ELF-1 (cell line): ENCODE measurements at places on chromosomes 1 and 21.
A peak's percentile ranks its signal among the peaks of the same experiment; 100 is the strongest.

DNA sequence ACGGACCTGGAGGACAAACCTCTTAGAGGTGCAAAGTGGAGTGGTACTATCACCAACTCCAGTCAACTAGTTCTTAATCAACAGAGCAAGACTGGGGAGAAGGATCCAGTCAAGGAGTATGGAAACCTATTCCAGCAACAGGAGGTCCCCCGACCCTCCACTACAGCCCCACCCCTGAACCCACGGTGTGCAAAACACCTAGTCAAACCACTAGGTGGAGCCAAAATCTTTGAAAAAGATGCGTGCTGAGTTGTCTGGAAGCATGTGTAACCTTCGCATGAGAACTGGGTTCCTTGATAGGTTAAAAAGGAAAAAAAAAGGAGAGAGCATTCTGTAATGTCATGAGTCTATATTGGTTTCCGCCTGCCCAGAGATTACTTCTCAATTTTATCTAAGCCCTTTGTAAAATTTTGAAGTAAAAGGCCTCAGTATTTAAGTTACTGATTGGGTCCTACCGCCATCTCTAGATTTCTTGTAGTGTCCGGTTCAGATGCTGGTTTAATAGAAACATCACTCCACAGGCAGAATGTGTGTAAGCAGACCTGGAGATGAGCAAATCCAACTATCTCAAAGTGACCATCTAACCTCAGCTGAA, 81.9 kb upstream of the HAO2 start:
- DNase-seq: peak; percentile 87

DNA sequence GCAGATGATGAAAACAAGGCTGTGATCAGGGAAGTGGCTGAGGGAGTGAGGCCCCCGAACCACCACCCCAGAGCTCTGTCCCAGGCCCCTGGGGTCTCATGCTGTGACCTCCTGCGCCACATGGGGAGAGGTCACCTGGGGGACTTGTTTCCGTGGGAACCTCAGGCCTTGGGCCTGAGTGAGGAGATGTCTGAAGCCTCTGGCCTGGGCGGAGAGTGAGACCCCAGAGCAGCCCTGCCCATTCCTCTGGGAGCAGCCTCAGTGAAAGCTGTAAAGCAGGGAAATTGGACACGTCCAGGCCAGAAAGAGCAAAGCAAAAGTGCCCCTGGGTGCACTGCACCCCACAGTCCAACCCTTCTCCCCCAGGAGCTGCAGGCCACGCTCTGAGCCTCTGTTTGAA, 16.5 kb upstream of the NPHP4 start:
- DNase-seq: no peak

DNA sequence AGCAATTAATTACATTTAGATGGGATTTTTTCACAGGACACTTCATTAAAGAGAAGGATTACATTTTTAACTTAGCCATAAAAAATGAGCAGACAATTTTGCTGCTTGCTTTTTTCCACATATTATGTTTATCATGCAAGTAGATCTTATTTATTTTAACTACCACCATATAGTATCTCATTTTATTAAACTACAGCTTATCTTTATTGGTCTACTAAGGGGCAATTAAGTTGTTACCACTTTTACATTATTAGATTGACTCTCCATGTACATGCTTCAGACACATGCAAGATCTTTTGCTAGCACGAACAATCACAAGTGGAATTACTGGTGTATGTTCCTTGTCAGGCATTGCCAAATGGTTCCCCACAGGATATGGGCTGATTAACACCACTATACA, 99.8 kb upstream of the NFIA start:
- DNase-seq: no peak

GRCh38 chr1:21783679-21784603, 992 bp upstream of the USP48 start:
- DNase-seq: no peak

DNA sequence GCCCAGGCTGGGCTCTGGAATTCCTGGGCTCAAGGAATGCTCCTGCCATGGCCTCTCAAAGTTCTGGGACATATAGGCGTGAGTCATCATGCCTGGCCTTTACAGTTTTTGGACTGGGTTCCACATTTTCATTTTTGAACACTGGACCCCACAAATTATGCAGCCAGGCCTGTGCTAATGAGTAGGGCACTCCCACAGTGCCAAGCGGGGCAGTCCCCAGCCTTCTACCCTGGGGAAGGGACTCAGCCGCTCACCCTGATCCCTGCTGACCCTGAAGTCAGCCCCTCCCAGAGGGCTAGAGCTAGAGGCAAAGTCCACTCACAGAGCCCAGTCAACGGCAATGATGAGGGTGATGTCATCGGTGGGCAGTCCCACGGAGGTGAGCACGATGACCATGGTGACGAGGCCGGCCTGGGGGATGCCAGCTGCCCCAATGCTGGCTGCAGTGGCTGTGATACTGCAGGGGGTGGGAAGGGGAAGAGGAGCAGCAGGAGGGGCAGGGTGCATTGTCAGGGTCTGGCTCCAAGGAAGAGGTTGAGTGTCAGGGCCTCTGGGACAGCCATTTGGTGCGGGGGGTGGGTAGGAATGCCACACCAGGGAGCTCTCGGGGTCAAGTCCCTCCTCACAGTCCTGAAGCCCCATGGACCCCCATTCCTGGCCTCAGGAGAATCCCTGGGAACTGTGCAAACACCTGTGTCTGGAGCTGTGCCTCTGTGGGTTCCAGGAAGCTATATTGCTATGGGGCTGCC, 27.6 kb downstream of the PODN start:
- no peak for DNase-seq

DNA sequence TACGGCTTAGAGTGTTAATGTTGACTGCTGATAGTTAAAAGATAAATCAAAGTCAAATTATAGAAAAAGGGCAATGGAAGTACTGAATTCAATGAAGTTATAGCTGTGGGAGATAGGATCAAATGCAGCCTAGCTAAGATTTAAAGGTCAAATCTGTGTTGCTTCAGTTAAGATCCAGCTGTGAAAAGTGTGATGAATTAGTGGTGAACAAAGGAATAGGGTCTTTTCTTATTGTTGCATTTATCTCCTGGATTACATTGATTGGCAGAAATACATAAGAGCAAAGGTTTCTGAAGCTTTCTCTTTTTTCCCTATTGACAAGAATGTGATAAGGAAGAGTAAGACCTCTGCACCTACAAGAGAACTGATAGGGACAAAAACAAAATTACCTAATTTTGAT, 1234.6 kb upstream of the ADGRL2 start:
- DNase-seq: no peak

DNA sequence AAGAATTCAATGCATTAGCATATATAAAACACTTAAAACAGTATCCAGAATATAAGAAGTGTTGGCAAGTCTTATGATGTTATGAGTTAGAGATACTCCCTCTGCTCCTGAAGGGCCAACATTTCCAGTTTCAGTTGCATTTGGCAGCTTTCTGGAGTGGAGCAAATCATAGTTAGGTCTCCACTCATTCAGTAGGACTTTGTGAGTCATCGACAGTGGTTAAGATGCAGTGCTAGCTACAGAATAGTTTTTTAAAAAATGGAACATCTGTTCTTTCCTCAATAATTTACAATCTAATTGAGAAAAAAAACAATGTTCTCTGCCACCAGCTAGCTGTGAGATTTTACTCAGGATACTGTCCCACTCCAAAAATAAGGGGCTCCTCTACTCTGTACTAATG, 389.1 kb downstream of the HLX start:
- DNase-seq: no peak

DNA sequence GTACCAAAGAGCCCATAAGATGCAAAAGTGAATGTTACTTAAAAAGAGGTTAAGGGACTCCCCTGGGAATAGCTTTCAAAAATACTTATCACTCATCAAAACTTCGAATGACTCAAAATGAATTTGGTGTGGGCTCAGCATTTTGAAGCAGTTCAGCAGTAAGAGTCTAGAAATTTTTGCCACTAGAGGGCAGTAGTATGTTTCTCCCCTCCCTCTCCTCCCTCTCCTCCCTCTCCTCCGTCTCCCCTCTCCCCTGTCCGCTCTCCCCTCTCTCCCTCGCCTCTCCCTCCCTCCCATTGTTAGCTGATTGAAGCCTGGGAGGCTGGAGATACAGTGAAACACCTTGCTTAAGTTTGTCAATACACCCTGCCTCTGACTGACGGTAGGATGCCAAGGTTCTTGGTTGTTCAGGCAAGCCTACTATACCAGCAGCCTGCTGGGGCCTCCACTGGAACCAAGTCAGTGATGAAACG, 70.8 kb upstream of the TENT5C start:
- DNase-seq: peak; percentile 81

GRCh38 chr1:67977756-67978155, 72.7 kb downstream of the DIRAS3 start:
- no peak for DNase-seq

DNA sequence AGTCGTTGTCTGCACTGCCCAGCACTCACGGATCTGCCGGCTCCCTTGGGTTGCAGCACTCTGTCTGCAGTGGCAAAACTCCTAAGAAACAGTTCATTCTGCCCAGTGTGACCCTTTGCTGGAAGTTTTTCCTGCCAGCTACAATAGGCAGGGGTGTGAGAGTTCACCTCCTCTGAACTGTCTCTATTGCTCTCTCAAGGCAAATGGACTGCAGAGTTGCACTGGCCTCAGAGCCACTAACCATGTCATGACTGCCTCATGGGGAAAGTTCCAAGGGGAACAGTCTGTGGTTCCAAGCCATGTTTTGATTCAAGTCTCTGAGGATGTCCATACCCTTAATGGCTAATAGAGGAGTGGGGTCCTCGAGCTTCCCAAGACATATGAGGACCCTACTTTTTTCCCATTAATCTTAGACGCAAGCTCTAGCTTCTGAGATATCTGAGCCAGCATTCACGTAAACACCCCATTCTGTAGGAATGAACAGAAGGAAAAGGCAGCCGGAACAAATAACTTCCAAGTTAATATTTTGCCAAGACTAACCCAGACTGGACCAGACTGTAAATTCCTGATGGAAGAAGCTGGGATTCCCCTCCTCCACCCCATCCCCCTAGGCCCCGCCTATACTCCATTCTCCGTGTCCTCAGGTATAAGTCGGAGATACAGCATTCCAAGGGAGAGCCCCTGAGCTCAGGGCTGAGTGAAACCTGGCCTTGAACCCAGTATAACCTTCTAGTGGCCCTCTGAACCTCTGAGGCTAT, 93.8 kb upstream of the AKT3 start:
- no peak for DNase-seq

- DNase-seq: no peak
Measured at GRCh38 chr1:62263814-62264353, 55.4 kb downstream of the KANK4 start.

DNA sequence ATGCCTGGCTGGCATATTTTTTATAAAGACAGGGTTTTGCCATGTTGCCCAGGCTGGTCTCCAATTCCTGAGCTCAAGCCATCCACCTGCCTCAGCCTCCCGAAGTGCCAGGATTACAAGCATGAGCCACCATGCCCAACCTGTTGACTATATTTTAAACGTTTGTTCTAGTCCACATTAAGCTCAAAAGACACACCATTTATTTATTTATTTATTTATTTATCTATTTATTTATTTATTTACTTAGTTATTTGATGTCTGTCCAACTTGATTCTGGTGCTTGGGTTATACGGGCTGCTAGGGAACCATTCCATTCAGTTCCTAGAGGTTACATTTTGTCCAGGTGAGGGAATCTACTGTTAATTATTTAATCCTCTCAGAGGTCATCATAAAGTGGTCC, 98.1 kb upstream of the ADGRL4 start:
- no peak for DNase-seq
